CD4-positive, alpha-beta T cell treated with Interleukin-10 for 1 hour (primary cell): ENCODE measurements at places on chromosomes 6 and 20.

- DNase-seq, result no peak
Observed at GRCh38 chr20:21490105-21490504, 23.8 kb downstream of the NKX2-2 start.

DNA sequence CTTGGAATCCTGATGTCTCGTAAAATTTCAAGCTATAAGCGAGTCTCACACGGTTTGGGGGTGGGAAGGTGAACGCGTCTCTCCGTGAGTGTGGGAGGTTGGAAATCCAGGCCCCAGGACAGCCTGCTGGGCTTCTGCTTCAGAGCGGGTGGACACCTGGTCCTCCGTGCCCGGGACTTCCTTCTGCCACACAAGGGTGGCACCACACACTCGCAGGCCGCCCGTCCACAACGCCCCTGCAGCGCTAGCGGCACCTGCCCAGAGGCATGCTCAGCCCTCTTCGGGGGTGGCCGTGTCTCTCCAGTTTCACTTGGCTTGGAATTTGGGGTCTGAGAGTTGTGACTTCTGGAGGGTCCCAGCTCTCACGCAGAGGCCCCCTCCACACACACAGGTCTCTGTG is 151.9 kb downstream of the PHACTR3 start:
- no peak for DNase-seq

DNA sequence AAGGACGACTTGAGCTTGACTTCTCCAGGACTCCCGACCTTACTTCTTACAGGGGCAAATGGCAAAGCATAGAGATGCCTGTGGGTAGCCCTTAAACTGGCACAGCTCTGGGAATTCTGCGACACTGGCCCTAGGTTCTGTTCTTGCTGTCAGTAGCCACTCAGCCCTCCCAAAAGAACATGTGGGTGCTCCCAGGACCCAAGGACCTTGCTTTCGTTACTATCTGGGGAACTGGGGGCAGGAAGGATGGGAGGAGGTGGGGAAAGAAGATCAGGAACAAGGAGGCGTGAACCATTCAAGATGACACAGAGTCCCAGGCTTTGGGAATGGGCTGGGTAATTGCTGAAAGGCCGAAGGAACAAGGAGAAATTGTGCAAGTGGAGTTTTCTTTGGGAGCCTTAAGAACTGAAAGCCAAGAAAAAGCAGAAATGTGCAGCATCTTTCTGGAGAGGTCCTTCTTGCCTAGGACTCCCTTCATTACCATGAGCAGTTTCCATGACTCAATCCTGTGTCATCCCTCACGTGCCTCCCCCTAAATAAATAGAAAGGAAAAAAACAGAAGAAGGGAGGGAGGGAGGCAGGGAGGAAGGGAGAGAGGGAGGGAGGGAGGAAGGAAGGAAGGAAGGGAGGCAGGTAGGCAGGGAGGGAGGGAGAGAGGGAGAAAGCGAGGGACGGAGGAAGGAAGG is 284.6 kb upstream of the FOXQ1 start:
- no peak for DNase-seq

GRCh38 chr20:44897133-44897532 is 11.6 kb downstream of the YWHAB start:
- DNase-seq, result no peak

DNA sequence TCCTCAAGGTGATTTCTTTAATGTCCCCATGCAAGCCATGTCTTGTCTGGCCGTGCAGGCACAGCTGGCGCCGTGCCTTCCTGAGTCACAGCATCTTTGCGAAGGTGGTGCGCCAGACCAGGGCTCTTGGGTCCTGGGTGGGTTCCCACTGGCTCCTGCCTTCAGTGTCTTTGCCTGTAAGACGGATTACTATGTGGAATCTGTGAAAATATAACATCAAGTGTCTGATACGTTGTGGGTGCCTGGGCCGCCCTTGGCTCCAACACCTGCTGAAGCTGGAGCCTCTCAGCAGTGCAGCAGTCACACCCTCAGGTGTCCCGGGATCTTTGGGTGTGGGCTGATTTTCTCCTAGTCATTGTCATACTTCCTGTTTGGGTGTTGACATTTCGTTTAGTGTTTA is 3.2 kb downstream of the OSBPL2 start:
- DNase-seq, result no peak

GRCh38 chr20:59105581-59105980 is 58.0 kb upstream of the ZNF831 start:
- no peak for DNase-seq

DNA sequence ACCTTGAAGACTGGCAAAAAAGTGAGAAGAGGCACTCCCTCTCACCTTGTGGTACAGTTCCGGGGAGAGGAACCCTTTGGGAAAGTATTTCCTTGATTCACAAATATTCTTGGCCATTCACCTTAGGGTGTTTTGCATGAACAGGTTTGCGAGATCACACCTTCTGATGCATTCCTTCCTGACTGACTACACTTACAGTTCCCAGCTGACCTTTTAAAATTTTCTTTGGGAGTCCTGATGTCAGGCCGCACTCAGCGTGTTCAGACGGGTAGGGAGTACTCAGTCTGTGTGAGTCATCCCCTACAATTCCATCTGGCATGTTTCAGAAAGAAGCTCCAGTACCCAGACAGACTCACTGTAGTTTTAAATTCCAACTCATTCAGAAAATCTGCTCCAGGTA is 1.7 kb downstream of the ADGRF4 start:
- DNase-seq, result no peak

- no peak for DNase-seq
Observed at GRCh38 chr20:47204008-47204849, 152.3 kb downstream of the ZMYND8 start.

- DNase-seq, result no peak
Observed at GRCh38 chr6:41572613-41573012, 26.4 kb downstream of the FOXP4 start.

GRCh38 chr6:141532211-141532610 is 600.5 kb upstream of the GJE1 start:
- DNase-seq, result no peak

GRCh38 chr6:119844387-119844786 is 494.8 kb upstream of the MAN1A1 start:
- no peak for DNase-seq

GRCh38 chr6:43105538-43106222 is 29.6 kb downstream of the PTK7 start:
- no peak for DNase-seq

DNA sequence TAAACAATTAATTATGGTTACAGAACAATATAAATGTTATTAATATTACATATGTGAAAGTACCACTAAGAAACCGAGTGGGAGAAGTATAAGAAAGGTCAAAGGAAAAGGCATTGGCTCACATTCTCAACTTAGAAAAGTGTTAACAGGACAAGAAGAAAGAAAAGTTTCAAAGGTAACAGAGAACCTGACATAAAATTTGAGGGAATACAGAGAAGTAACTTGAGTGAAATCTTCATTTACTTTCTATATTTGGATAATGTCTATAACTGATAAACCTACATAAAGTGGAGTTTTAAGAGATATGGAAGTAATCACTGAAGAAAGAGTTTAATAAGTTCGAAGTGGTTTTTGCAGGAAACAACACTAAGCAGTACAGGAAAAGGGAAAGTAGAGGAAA is 30.1 kb downstream of the REPS1 start:
- DNase-seq, result no peak

GRCh38 chr6:33692760-33693158 is 18.7 kb downstream of the UQCC2 start:
- DNase-seq, result peak; percentile 71

GRCh38 chr6:155042983-155043382 is 47.9 kb downstream of the TIAM2 start:
- DNase-seq, result no peak

- no peak for DNase-seq
Observed at GRCh38 chr20:48552550-48552949, 275.2 kb downstream of the PREX1 start.
